ENCODE measurements at places on chromosomes 6 and 20.

- peak; percentile 26 for DNase-seq
Observed at GRCh38 chr20:46746956-46747526, 37.6 kb downstream of the SLC2A10 start.

GRCh38 chr6:121791396-121792315 is 356.2 kb downstream of the GJA1 start:
- DNase-seq, result no peak

- peak; percentile 100 for DNase-seq
Observed at GRCh38 chr20:34875642-34876405, 588 bp upstream of the ACSS2 start.

- no peak for DNase-seq
Observed at GRCh38 chr6:32744776-32745175, 3.6 kb downstream of the HLA-DQA2 start.

DNA sequence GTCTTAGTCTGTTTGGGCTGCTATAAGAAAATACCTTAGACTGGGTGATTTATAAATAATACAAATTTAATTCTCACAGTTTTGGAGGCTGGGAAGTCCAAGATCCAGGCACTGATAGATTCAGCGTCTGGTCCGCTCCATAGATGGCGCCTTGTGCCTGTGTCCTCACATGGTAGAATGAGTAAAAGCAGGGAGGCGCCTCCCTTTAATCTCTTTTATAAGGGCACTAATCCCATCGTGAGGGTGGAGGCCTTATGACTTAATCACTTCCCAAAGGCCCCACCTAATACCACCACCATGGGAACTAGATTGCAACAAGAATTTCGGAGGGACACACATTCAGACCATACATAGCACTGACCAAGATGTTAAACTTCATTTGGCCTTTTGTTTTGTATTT is 91.2 kb upstream of the TMEM181 start:
- DNase-seq, result no peak

- no peak for DNase-seq
Observed at GRCh38 chr6:13233106-13233505, 95.2 kb downstream of the TBC1D7 start.

GRCh38 chr20:50579511-50579910 is 69.3 kb downstream of the PTPN1 start:
- no peak for DNase-seq

DNA sequence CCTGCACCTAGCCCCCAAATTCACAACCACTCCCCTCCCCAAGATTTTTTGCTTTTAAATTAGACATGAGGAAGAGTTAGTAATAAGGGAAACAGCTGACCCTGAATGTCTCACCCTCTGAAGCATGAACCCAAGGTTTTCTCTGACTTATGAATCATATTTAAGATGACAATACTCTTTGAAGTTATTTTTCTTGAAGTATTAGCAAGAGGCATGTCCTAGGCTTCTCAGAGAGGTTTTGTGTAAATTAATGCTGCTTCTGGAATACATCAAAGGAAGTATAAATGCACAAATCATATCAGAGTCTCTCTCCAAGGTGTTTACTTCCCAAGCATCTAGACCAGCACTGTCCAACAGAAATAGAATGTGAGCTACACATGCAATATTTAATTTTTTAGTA is 408.1 kb upstream of the MARCKS start:
- no peak for DNase-seq

DNA sequence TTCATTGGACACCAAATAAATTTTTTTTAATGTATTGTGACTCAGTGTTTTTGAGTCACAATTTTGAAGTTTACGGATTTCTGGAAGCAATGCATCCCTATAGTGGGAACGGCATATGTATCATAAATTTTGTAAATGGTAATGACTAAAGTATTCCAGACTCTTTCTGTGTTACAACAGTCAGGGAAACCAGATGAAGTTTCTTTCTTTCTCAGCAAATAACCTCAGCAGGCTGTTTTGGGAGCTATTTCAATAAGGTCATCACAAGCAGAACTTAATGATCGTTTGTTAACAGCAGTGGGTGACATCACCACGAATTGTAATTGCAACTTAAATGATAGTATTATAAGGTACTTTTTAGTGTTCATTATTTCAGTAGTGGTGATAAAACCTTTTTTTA is 52.0 kb downstream of the HIVEP1 start:
- DNase-seq, result no peak

All from Caki2 (cell line).